Activated CD8-positive, alpha-beta T cell treated with anti-CD3 and anti-CD28 coated beads, Interleukin-2, amount 10 ng/mL, durations not matched to agents 7 days and 5 days (primary cell): ENCODE measurements at places on chromosomes 5 and 9. TPM values are rescaled to one million over a fixed set of nuclear protein-coding genes. Genes with fewer than 3 reads are reported as not detected.

The CCDC187 gene
- total RNA-seq = not detected

The PCDHGA12 gene
- total RNA-seq = not detected

The C9orf153 gene
- 0.34 TPM for total RNA-seq

The PCDHGB6 gene
- not detected for total RNA-seq

The PAEP gene
- not detected for total RNA-seq

The ITGA2 gene
- 4.3 TPM for total RNA-seq

The SPATA31A3 gene
- not detected for total RNA-seq

The MZB1 gene
- total RNA-seq = 19.9 TPM

The THBS4 gene
- 1.4 TPM for total RNA-seq

The VLDLR gene
- 6.4 TPM for total RNA-seq

The DAB2IP gene
- total RNA-seq = 0.08 TPM

The LRRTM2 gene
- not detected for total RNA-seq

The SEMA5A gene
- not detected for total RNA-seq

The C1QTNF2 gene
- total RNA-seq = not detected

The ACTBL2 gene
- total RNA-seq = not detected

The GFI1B gene
- total RNA-seq = not detected

The TLR4 gene
- total RNA-seq = 0.08 TPM

The INSYN2B gene
- total RNA-seq = not detected

The ASPN gene
- not detected for total RNA-seq

The ADAMTS13 gene
- total RNA-seq = 2.5 TPM

The CAVIN4 gene
- total RNA-seq = 0.16 TPM

The APBA1 gene
- 0.13 TPM for total RNA-seq

The PCDHA1 gene
- total RNA-seq = not detected

The UBQLN1 gene
- total RNA-seq = 95.8 TPM
